Islet precursor cell (in vitro differentiated cells): ENCODE measurements at places on chromosomes 1 and 21.

GRCh38 chr1:198528364-198528763, 12.1 kb downstream of the ATP6V1G3 start:
- DNase-seq = no peak

DNA sequence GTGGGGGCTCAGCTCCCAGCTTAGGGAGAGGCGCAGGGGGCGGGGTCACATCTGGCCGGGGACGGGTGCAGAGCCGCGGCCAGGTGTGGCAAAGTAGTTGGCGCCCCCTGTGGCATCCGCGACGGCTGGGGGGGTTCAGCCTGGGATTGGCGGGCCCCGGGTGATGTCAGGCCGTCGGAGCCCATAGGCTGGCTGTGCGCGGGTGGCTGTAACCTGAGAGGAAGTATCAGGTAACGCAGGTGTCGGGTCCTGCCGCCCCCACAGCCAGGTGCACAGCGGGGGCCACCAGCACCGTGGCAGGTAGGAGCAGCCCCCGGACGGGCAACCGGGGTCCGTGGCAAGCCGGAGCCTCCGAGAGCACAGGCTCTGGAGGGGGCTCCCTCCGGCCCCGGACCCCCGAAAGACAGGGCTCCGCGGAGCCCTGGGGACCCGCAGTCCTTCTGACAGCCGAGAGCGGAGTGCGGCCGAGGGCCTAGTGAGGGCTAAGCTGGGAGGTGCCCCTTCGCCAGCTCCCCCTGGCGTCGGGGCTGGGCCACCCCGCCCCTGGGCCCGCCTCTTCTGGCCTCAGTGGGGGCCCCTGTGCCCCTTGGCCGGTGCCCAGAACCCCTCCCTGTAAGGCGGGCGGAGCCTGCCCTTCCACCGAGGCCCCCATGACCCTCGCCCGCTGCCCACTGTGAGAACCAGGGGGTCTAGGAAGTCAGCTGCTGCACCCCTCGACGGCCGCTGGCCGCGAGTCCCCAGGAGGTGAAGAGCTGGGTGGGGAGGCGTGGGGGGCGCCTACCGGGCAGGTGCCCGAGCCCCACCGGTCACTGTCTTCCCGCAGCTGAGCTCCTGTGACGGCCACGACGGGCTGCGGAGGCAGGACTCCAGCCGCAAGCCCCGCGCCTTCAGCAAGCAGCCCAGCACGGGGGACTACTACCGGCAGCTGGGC, 17.9 kb downstream of the TNFRSF25 start:
- DNase-seq = peak; percentile 88

- no peak for DNase-seq
These were observed 42.9 kb downstream of the EPHB2 start for GRCh38 chr1:22753481-22753971.

- DNase-seq = no peak
These were observed 371.8 kb downstream of the HHAT start for GRCh38 chr1:210700511-210700910.

- no peak for DNase-seq
These were observed 30.4 kb upstream of the RNF2 start for GRCh38 chr1:185014941-185015340.

GRCh38 chr1:205512059-205513045, 7.9 kb downstream of the CDK18 start:
- no peak for DNase-seq

DNA sequence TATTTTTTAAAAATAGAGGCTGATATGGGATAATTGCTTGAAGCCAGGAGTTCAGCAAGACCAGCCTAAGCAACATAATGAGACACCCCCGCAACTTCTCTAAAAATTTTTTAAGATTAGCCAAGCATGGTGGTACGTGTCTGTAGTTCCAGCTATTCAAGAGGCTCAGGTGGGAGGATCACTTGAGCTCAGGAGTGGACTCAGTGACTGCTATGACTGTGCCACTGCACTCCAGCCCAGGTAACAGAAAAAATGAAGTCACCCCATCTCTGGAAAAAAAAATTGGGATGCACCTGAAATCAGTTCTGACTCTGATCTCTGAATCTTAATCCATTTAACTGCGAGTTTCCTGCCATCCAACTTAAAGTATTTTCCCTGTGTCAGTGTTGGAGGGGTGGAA, 124.2 kb downstream of the MRPS6 start:
- no peak for DNase-seq

DNA sequence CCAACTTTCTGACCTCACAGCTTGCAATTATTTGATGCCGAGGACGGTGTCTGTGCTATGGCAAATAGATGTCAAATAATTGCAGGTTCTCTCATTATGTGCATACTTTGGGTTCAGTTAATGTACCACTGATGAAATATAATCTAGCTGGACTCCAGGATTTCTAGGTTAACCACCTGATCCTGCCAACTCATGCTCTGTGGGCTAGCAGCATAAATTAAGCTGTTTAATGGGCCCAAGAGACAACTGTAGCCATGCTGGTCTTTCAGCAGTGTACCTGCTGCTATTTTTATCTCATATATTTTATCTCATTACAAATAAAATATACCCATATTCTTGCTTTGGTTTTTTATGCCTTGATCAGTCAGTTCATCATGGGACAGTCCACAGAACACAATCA, 43.3 kb upstream of the HP1BP3 start:
- no peak for DNase-seq

DNA sequence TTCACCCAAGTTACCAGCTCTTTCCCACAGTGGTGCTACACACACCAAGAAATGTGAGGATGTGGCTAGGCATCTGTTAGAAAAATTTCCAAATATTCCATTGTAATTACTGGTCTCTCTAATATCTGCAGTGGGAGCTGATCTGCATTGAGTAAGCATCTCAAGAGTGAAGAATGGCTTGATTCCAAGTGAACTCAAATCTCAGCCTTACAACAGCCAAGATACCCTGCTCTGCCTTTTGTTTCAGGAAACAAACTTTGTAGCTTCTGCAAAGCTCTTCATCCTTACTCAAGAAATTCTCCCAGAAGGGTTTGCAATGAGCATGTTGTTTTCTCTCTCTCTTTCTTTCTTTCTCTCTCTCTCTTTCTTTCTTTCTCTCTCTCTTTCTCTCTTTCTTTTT, 181.1 kb downstream of the FCRL5 start:
- no peak for DNase-seq

GRCh38 chr1:121566346-121566745, 381.6 kb downstream of the SRGAP2C start:
- DNase-seq = no peak

GRCh38 chr1:212916481-212917133, 33.7 kb upstream of the VASH2 start:
- DNase-seq = peak; percentile 89

DNA sequence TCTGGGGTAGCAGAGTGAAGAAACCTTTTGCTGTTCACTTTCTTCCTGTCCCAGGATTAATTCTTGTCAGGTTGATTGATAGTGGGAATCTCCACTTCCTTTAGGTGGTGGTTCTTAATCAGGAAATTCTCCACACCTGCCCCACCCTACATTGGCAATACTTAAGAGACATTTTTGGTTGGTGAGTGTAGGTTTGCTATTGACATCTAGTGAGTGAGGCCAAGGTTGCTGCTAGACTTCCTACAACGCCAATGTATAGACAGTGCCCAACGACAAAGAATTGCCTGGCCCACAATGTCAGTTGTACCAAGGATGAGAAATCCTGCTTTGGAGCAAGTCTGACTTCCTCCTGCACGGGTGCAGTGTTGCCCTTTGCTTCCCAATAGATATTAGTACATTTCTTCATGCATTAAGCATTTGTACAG, 38.5 kb downstream of the MAP3K7CL start:
- no peak for DNase-seq

GRCh38 chr1:217402301-217402700, 228.6 kb downstream of the GPATCH2 start:
- no peak for DNase-seq

DNA sequence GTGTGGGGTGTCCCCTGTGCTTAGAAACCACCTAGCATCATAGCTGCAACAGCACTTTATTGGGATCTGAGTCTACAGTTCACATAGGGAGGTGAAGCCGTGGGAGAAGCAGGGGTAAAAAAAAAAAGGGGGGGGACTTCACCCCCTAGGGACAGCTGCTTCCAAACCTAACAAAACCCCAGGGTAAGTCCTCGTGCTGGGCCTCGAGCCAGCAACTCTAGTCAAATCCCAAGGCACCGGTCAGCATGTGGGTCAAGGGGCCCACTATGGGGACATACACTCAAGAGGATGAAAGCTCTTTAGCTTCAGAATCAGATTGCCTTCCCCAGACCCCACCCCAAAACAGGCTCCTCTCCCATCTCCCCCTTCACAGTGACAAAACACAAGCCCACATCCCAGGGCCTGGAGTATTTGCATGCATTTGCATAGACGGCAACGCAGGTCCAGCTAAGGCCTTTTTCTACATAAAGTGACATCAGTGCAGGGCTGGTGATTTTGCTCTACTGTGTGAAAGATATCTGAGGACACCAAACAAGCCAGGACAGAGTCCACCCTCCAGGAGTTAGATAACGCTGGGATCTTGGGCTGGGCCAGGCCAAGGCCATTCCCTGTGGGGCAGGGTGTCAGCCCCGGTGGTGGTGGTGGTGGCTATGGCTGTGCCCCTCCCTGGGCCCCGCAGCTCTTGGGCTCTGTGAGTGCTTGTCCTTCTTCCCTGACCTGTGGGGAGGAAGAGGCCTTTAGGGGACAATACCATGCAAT, 8.1 kb upstream of the PMVK start:
- no peak for DNase-seq

DNA sequence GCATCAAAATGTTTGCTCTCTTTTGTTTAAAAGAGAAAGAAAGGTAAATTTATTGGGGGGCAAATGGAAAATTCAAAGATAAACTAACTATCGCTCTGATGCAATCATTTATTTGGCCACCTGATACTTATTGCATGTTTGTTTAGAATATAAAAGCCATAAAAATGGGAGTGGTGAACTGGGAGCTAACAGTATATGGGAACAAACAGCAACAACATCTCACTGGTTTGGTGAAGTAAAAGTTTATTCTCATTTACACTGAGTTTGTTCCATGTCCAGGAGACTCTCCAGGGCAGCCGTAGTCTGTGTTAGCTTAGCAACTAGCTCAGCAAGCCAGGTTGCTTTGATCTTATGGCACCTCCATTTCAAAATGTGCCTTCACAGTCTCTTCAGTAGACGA, 20.4 kb downstream of the C4BPA start:
- no peak for DNase-seq

DNA sequence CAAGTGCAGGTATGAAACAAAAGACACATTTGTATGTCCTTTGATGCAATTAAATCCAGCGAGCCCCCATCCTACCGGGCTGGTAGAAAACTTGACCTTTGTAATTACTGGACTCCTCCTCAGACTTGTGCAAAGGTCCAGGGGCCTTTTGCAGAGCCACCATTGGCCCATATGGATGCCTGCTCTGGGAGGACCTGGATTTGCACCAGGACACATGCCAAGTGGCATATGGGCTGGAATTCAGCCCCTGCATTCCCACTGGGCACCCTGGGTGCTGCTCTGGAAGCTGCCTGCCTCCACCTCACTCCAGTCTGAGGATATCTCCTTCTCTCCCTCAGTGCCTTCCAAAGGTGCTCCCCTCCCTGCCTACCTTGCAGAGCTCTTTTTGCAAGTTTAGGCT, 36.0 kb downstream of the LACTBL1 start:
- no peak for DNase-seq
